Liver (tissue), 10 donors: ENCODE measurements at places on chromosomes 7 and 10. TPM values are rescaled to one million over a fixed set of nuclear protein-coding genes. Genes with fewer than 3 reads are reported as not detected.

Gene INMT
- 41.0 TPM for polyA plus RNA-seq

DNA sequence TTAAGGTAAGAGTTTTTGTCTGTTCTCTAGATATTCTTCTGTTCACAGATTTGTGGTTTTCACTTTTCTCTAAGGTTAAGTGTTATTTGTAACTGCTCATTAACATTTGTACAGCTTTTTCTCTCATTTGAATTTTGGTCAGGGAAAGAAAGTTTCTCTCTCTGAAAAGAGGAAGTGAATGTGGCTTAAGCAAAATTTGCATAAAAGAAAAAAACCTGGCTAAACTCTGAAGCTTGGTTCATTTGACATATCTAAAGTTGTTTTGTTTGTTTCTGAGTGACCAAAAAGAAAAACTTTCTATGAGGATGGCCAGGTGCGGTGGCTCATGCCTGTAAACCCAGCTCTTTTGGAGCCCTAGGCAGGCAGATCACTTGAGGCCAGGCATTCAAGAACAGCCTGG, 22.0 kb upstream of the SLC26A4 start:
- H3K36me3 ChIP-seq, result no peaks in the 10 kb centered on the region
- no peaks in the 10 kb centered on the region for H3K4me1 ChIP-seq
- no peak for DNase-seq
- no peak overlapping the region for H3K4me3 ChIP-seq

Gene NPY
- polyA plus RNA-seq, result not detected

DNA sequence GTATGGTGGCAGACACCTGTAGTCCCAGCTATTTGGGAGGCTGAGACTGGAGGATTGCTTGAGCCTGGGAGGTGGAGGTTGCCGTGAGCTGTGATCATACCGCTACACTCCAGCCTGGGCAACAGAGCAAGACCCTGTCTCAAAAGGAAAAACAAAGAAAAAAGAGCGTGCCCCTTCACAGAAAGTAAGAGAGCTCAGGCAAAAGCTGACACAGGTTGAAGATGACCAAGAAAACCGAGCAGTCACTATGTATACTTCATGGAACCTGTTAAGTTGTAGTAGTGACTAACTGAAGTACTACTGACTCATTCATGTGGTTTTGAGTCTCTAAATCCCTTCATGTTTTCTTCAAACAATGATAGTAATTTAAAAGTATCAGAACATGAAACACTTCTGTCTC, 1.2 kb upstream of the PRRT4 start:
- H3K4me3 ChIP-seq, result no peak overlapping the region
- H3K27me3 ChIP-seq, result no peaks in the 10 kb centered on the region
- no peaks in the 10 kb centered on the region for H3K36me3 ChIP-seq
- no peak for DNase-seq
